Activated CD8-positive, alpha-beta memory T cell treated with anti-CD3 and anti-CD28 coated beads, Interleukin-2, amount 50 U/mL, for 48 hours (primary cell): ENCODE measurements at places on chromosomes 7 and 10.
A peak's percentile ranks its signal among the peaks of the same experiment; 100 is the strongest.

DNA sequence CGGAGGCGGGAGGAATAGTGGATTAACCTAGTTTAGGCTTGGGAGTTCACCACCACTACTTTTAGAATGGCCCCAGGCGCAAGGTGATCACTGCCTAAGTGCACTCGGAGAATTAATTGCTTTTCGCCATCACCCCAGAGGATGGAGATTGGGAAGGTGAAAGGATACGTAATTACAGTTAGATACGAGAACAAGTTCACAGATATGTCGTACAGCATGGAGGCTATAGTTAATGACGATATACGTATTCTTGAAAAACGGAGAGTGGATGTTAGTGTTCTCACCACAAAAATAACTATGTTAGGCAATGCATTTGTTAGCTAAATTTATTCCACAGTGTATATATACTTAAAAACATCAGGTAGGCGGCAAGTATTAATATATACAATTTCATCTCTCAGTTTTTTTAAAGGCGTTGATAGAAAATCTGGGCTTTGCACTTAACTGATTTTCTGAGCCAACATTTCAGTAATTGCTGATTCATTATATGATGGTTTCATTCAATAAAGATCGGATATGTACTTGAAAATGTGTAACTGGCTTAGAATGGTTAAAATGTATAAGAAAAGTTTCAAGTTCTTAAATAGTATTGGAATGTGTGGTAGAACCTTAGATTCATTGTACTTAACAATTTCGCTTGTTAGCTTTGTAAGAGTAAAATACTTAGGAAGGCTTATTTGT lies 683 bp downstream of the CDC123 start:
- no peak for DNase-seq

GRCh38 chr7:3107228-3107763 lies 63.6 kb upstream of the CARD11 start:
- peak; percentile 52 for DNase-seq

GRCh38 chr10:22693371-22693784 lies 21.0 kb downstream of the PIP4K2A start:
- DNase-seq, result no peak

DNA sequence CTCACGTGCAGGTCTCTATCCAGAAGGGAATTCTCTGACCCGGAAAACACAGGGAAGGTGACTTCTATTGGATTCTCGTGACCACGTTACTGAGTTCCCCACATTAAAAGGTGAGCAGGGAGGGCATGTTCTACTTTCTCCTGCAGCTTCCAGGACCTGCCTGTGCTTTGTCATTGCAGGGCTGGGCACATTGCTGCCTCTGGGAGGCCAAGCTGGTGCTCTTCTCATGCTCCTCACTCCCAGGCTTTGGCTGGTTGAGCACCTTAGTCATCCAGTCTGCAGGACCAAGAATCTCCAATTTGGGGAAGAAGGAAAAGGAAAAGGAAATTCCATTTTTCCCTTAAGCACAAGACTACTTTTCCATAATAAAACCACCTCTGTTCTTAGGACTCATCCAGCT lies 86.5 kb upstream of the TMEM72 start:
- no peak for DNase-seq

GRCh38 chr10:25336330-25336729 lies 161.5 kb downstream of the GPR158 start:
- no peak for DNase-seq

GRCh38 chr10:12470719-12471118 lies 121.4 kb downstream of the CAMK1D start:
- no peak for DNase-seq

DNA sequence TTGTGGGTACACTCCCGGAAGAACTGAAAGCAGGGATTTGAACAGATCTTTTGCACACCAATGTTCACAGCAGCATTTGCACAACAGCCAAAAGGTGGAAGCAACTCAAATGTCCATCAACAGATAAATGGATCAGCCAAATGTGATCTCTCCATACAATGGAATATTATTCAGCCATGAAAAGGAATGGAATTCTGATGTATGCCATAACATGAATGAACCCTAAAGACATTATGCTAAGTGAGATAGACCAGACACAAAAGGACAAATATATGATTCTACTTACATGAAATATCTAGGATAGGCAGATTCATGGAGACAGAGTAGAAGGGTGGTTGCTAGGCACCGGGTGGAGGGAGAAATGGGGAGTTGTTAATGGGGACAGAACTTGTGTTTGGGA lies 36.7 kb downstream of the CLEC2L start:
- DNase-seq, result no peak

- DNase-seq, result no peak
Measured at GRCh38 chr7:17671956-17672355, 268.3 kb downstream of the SNX13 start.

DNA sequence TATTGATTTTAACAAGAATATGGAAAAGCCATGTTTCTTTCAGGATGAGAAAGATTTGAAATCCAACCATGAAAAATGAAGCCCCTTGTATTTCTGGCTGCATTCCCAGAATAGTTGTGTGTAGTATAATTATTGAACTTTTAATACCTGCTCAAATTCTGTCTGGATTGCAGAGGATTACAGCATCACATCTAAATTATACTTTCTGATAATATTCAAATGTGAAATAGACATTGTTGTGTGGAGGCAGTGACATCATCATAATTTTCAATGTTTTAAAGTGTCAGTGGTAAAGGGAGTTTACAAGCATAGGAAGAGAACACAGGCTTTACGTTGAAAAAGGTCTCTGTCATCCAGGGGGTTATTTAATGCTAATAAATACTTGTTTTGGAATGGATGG lies 93.4 kb downstream of the POLL start:
- DNase-seq, result no peak

DNA sequence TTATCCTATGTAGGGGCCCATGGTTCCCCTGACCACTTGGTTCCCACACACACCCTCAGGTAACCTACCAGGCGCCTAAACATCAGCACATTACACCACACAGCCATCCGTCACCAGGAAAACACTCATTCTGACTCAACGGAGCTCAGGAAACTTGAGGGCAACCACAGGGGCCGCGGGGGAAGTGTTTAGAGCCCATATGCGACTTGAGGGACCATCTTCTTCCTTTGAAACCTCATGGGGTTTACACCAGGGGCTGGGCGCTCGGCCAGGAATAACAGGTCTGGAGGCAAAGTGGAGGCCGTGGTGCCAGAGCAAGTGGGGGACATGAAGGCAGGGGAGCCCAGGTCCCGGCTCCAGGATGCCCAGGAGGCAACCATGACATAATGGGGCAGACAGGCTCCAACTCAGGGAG lies 1.5 kb downstream of the STX1A start:
- DNase-seq, result peak; percentile 85

DNA sequence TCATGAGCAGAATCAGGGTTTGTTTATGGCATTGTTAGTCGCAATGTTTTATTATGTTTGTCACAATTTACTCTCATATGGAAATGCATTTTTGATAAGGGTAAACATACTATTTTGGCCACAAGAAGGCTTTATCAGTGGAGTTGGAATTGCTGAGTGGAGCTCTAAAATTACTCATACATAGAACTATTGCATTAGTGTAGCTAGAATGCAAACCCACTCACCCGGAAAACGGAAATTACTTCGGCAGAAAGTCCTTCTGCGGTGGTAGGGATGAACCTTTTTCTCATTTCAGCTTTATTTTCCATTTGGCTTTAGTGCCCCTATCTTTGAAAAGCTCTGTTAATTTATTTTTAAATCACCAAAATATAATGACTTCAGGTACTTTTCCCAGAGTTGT lies 42.8 kb upstream of the NPY start:
- no peak for DNase-seq

DNA sequence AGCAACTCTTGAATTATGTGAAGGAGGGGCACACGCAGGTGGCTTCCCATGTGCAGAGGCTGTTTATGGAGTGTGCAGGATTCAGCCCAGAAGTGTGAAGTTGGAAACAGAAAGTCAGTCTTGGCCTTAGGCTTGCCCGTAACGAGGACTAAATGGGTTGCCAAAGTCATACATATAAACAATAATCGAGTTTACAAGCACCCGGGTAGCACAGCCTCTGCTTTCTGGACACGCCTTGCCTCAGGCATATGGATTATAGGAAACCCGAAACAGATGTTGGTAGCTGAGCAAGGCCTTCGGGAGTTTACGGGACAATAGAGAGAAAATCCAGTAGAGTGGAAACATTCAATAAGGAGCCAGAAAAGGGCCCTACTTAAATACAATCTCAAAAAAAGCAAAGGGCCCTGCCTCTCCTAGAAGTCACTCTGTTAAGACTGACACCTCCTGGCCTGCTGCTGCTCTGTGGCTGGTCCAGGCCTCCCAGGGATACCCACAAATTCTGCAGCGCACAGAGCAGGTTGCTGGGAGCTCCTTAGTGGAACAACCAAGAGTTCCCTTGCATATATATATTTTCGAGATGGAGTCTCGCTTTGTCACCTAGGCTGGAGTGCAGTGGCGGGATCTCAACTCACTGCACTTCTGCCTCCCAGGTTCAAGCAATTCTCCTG lies 48.5 kb downstream of the SMKR1 start:
- DNase-seq, result no peak

- no peak for DNase-seq
Measured at GRCh38 chr7:8371742-8372141, 61.7 kb upstream of the NXPH1 start.

- no peak for DNase-seq
Measured at GRCh38 chr7:1950066-1950451, 280.0 kb downstream of the ELFN1 start.

DNA sequence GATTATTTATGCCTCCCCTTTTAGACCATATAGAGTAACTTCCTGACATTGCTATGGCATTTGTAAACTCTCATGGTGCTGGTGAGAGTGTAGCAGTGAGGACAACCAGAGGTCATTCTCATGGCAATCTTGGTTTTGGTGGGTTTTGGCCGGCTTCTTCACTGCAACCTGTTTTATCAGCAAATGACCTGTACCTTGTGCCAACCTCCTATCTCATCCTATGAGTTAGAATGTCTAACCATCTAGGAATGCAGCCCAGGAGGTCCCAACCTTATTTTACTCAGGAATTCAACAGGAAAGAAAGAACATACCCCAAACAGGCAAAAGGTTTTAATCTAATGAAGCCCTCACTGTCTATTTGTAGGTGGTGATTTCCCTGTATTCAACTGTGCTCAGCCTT lies 205.4 kb upstream of the YAE1 start:
- DNase-seq, result no peak

DNA sequence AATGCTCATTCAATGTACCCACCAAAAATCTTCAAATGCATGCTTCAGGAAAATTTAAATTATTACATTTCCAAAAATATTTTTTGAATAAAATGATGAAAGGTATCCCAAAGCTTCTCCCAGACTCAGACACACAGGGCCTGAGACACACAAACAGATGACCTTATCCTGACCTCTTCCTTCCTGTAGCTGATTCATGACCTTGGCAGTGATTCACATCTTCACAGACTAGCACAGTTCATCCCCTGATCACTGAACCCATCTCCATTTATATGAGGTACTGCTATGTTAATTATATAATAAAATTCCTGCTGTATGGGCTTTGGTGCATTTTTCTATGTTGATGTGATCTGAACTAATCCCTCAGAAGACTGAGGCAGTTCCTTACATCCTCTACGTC lies 265.0 kb upstream of the GLI3 start:
- DNase-seq, result no peak

DNA sequence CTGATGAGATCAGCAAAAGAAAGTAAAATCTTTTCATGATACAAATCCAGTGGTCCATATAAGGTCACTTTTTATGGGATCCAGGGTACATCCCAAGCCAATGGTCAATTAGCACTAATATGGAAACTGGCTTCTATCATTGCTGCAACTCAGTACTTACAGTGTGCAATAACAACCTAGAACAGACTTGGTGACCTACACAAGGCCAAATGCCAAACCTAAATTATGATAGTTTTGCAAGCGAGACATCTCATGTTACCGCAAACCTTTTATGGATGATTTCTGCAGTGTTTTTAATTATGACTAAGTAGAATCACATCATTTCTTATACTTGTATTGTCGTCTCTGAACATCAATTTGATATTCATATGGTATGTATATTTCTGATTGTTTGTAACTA lies 583.5 kb upstream of the SEMA3D start:
- no peak for DNase-seq

DNA sequence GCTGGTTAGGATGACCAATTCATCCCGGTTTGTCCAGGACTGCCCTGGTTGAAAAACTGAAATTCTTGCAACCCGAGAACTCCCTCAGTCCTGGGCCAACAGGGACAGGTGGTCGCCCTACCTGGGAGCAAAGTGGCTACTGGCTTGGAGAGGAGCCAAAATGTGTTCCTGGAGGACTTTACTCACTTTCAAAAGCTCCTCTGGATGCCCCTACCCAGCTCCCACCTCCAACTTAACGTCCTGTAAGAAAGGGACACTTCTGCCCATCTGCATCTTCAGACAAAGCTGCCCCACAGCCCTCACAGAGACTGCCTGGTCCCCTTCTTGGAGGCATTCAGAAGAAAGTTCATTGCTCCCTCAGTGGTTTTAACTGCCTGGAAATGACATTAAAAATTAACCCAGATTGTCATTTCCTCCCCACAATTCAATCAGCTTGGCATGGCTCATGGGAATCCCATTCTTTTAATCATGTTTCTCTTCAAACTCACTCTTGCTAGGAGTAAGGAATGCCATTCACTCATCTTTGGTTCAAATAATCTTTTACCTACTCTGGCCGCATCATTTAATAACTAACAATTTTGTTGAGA lies 24.0 kb upstream of the HSPA12A start:
- DNase-seq, result no peak

- no peak for DNase-seq
Measured at GRCh38 chr7:151840088-151840910, 36.6 kb downstream of the PRKAG2 start.

- DNase-seq, result no peak
Measured at GRCh38 chr7:127838816-127839415, 186.9 kb downstream of the SND1 start.

DNA sequence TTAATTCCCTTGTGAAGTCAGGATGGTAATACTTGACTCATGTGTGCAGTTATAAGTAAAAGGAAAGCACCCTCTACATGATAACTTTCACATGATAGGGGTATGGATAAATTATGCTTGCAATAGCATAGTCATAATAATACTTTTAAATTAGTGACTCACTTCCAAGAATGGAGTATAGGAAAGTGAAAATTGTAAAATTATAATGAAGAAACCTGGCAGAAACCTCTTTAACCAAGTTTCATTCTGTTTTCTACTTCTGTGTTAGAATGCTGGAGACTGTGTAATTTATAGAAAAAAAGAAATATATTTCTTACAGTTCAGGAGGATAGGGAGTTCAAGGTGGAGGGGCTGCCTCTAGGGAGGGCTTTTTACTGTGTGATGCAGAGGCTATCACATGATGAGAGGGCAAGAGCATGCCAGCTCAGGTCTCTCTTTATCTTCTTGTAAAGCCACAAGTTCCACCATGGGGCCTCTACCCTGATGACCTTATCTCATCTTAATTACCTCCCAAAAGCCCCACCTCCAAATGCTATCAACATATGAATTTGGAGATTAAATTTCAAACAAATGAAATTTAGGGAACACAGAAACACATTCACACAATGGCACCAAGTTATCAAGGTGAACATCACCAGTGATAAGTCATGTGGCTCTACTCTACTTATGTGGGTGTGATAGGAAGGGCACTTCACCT lies 43.2 kb downstream of the HDAC9 start:
- DNase-seq, result no peak
